ENCODE measurements at places on chromosomes 2 and 18. TPM values are rescaled to one million over a fixed set of nuclear protein-coding genes. Genes with fewer than 3 reads are reported as not detected.

ZNF397 gene
- total RNA-seq = 41.3 TPM

GCKR gene
- not detected for total RNA-seq

PIEZO2 gene
- 13.8 TPM for total RNA-seq

DYNAP gene
- not detected for total RNA-seq

PTRHD1 gene
- total RNA-seq = 41.1 TPM

SLC66A2 gene
- total RNA-seq = 101 TPM

ADAM23 gene
- total RNA-seq = 3.0 TPM

ALPG gene
- total RNA-seq = not detected

SIX2 gene
- 1.5 TPM for total RNA-seq

NCKAP5 gene
- 0.93 TPM for total RNA-seq

DNAJC5G gene
- total RNA-seq = not detected

CPLX4 gene
- not detected for total RNA-seq

SUMO1 gene
- 121 TPM for total RNA-seq

GATA6 gene
- total RNA-seq = 18.9 TPM

SLC9A2 gene
- 4.0 TPM for total RNA-seq

NYAP2 gene
- not detected for total RNA-seq

TMEM237 gene
- total RNA-seq = 19.2 TPM

TRAF3IP1 gene
- total RNA-seq = 23.1 TPM

ARL5A gene
- 77.5 TPM for total RNA-seq

INHBB gene
- 26.0 TPM for total RNA-seq

CDH20 gene
- 0.42 TPM for total RNA-seq

KCTD1 gene
- 25.9 TPM for total RNA-seq

IMPA2 gene
- total RNA-seq = 45.5 TPM

RGPD3 gene
- 0.67 TPM for total RNA-seq

CXCR1 gene
- 0.29 TPM for total RNA-seq

HRH4 gene
- not detected for total RNA-seq

SALL3 gene
- total RNA-seq = 0.13 TPM

ELOA2 gene
- total RNA-seq = not detected

SGO2 gene
- 5.2 TPM for total RNA-seq

FAM124B gene
- 1.5 TPM for total RNA-seq

MYCN gene
- 13.3 TPM for total RNA-seq

MOGAT1 gene
- total RNA-seq = not detected

SMAD7 gene
- 40.1 TPM for total RNA-seq

LHCGR gene
- 1.7 TPM for total RNA-seq

PLEKHH2 gene
- 27.5 TPM for total RNA-seq

NGEF gene
- total RNA-seq = 2.1 TPM

RAB31 gene
- total RNA-seq = 35.0 TPM

TBR1 gene
- total RNA-seq = not detected

RNF181 gene
- 191 TPM for total RNA-seq

M1AP gene
- 2.4 TPM for total RNA-seq

IL18R1 gene
- total RNA-seq = 1.7 TPM

NFATC1 gene
- total RNA-seq = 15.0 TPM

PARD3B gene
- 40.6 TPM for total RNA-seq

FER1L5 gene
- 0.13 TPM for total RNA-seq
